Fibroblast of skin of right biceps (primary cell): ENCODE measurements at places on chromosomes 12 and 14.

DNA sequence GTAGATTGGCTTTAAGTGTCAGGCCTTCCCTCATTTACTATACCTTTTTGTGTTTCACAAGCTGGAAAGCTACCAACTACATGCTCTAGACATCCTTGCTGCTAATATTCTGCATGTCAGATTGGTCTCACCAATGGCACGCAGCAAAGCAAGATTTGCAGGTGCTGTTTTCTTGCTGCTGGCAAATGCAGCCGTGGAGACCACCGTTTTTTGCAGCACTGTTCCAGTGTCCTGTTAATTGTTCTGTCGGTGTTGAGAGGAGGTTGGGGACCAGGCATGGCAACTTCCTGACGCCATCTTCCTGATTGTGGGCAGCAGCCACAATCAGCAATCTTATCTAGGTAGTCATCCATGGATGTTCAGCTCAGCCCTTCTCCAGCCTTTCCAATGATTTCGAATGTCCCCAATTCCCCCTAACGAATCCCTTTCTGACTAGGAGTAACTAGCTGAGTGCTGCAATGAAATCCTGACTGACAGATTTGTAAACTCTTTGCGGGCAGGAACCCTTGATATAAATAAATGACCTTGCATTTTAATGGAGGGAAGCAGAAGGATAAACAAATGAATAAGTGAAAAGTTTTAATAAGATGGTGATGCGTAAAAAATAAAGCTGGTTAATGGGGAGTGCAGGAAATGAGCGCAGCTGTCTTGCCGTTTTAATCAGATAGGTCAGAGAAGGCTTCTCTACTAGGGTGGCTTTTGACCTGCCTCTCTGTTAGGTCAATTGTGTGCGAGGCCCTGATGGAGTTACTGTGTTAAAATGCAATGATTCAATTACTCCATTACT is 574 bp upstream of the CRADD start:
- DNase-seq = no peak

DNA sequence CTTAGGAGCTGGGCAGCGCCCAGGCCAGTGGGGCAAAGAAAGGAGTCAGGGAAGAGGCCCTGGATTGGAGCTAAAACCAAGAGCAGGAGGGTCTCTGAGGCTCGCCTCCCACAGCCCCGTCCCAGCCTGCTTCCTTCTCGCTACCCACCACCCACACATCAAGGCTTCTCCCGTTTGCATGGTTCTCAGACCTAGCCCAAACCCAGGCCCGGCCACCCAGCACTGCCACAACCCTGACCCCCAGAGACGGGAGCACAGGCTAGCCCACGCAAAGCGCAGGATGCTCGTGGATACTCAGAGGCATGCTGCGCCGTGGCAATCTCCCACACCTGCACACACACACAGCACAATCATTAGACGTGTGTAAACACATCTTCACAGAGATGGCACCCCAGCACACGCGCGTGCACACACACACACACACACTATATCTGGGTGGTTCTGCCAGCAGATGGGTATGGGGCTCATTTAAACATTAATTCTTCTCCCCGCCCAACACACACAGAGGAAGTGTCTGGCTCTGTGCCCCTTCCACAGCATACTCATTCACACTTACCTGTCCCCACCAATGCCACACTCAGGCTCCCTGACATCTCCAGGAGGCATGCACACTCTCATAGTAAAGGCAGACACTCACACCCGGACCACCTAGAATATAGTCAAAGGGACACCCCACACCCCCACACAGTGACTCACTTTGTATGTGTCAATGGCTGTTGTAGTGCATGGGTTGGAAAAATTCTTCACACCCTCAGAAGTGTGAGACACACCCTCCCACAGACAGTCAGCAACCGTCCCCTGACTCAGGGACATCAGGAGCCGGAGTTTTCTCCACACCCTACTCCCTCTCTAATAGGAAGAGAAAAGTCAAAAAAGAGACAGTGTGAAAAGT is 1.1 kb downstream of the CARMIL3 start:
- no peak for DNase-seq

DNA sequence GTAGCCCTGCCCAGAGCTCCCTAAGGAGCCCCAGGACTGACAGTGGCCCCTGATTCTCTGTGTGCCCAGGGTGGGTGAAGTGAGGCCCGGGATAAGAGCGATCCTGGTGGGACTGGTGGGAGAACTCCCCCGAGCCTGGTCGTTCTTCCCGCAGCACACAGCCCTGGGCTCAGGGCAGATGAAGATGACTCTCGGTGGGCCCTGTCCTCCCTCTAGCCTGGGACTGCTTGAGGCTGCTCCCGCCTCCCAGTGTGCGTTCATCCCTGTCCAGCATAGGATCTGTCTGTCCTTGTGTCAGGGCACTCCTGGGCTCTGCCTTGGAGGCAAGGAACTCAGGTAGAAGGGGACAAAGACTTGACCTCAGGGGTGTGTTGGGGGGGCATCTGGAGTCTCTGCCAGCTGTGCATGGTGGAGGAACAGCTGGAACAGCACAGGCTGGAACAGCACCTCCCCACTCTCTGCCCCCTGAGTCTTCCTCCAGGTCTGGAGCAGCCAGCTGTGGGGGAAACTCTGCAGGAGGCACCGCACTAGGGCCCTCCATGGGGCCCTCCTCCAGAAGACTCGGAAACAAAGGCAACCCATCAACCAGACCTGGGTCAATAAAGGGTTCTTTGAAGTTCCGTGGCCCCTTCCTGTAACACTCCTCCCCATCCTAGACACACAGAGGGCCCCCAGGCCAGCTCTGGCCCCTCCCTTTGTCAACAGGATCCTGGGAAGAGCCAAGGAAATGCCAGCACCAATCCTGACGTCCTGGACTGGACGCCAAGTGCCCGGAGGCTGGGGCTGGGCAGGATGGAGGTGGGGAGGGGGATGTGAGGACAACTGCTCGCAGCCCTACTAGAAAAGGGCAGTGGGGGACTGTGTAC is 15.9 kb downstream of the FAIM2 start:
- DNase-seq = no peak

DNA sequence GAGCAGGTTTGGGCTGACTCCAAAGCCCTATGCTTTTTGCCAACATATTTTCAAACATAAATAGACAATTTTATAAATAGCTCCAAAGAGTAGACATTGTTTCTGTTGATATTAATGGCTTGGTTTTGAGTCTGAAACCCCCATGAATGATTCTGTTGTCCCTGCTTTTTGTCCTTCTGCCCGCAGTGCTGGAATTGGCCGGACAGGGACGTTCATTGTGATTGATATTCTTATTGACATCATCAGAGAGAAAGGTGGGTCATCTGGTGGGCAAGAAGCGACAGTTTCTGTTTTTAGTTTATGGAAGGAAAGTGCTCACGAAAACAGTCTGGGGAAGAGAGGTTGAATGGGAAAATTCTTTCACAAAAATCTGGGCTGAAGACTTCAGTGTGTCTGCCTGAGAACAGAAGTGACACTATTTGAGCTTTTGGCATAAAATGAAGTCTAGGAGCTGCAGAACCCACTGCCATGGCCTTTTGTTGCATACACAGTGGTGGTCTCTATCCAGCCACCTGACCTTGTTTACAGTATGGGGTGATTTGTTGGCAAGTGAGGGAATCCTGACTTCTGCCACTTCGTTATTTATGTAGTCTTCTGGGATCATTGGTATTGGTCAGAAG is 69.6 kb downstream of the PTPN11 start:
- DNase-seq = no peak

DNA sequence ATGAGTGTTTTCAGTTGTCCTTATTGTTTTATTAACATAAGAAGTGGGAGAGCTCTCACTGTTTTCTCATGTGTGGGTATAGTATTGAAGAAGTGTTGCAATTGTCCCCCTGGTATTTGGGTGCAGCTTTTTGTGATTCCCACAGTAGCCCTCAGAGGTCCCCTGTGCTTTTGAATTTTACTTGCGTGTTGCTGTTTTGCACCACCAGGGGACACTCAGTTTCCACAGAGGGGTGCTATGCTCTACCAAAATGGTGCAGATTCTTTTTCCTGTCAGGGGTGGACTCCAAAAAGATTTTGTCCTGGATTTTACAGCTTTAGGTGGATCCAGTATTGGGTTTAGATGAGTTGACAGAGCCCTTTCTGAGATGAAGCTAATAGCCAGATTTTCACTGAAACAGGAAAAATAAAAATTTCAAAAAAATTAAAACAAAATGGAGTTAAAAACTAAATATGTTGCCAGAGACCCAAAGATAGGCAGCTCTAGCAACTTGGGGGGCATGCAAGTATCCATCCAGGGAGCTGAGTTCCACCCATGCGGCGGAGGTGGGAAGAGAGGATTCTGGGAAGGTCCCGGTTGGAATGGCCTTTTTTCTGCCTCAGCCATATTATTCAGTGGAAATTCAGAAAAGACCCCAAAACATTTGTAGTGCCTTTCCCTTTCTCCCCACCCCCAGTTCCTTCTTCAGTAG is 50.2 kb downstream of the TTLL5 start:
- DNase-seq = peak; percentile 74

DNA sequence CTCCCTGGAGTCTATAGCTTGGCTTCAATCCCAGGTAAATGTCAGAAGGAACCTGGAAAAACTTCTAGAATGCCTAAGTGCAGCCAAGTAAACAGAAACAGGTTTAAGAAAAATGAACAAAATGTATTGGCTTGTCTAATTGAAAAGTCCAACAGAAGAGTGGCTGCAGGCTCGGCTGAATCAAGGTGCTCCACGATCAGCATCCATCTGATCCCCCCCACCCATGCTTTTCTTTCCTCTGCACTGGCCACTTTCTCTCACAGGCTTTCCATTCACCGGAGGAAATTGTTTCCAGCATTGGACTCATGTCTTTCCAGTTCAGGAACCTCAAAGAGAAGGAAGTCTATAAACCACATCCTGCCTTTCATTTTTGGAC is 42.0 kb upstream of the C14orf180 start:
- DNase-seq = no peak

DNA sequence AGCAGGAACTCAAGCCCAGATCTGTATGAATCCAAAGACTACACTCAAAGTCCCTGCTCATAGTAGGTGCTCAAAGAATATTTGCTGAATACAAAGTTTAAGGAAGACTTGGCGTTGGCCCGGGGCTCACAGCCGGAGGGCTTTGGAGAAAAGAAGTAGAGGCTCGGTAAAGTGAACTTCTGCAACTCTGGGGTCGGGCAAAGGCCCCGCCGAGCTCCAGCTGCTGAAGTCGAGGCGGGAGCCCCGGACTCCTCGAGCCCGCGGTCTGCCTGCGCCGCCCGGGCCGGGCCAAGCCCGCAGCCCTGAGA is 335 bp downstream of the GCN1 start:
- no peak for DNase-seq

- DNase-seq = peak; percentile 18
These were observed 406.0 kb downstream of the PRKD1 start for GRCh38 chr14:29521526-29522137.

DNA sequence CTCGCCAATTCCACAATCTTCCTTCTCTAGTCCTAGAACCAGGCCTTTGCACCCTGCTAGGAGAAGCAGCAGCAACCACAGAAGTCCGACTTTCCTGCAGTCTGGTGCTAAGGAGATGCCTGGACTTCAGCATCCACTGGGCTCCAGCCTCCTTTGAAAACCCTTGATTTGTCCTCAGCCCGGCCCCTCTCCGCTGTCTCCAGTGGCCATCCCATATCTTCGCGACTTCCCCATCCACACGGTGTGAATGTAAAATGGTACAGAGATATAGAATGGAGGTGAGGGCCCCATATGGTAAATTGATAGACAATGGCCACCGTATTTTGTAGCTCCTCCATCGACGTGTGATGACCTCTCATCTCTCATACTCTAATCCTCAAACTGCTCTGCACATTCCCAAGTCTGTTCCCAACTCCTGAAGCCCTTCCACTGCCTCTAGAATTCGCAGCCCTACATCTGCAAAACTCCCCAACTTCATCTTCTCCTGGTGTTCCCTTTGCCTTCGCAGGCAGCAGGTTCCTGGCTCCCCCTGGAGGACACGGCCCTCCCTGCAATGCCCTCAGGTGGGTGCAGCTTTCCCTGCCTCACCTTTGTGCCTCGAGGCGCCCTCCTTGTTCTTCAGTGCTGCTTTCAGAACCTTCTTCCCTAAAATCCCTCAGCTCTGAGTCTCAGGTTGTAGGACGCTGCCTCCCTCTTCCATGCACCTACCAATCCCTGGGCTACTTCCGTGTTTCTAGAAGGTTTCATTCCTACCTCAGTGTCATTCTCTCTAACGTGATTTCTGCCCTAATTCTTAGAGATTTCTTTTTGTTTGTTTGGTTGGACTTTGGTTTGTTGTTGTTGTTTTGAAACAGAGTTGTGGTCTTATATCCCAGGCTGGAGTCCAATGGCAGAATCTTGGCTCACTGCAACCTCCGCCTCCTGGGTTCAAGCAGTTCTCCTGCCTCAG is 36.7 kb downstream of the TMBIM6 start:
- peak; percentile 27 for DNase-seq

DNA sequence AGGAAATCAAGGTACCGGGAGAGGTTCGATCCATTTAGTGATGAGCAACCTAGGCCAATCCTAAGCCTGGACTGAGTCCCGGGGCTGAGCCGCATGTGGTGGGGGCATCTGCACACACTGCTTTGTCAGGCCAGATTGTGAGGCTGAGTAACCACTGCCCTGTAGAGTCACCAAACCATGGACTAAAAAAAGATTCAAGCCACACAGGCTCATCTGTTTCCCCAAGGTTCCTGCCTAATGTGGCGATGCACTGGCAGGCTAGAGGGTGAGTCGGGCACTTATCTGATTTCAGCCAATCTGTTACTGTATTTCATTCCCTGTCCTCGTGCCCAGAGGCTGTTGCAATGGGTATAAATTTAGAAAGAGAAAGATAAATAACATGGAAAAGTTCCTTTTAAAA is 140.8 kb downstream of the TTC7B start:
- peak; percentile 60 for DNase-seq

- no peak for DNase-seq
These were observed 30.6 kb downstream of the CLECL1 start for GRCh38 chr12:9702255-9702654.

DNA sequence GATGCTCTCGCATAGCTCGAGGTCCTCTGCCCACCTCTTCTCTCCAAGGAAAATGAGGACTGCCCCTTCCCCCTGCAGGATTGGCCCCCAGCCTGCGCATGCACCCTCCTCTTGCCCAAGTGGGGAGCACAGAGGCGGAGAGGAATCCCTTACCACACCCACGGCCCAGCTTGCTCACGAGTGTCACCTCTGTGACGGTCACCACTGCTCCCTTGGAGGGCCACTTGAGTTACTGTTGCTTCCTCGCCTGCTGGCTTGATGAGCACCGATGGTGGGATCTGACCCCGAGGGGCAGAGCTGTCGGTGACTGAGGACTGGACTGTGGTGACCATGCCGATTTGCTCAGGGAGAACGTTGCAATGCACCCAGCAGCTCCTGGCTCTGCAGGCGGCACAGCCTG is 41.7 kb downstream of the FOXN4 start:
- DNase-seq = no peak

DNA sequence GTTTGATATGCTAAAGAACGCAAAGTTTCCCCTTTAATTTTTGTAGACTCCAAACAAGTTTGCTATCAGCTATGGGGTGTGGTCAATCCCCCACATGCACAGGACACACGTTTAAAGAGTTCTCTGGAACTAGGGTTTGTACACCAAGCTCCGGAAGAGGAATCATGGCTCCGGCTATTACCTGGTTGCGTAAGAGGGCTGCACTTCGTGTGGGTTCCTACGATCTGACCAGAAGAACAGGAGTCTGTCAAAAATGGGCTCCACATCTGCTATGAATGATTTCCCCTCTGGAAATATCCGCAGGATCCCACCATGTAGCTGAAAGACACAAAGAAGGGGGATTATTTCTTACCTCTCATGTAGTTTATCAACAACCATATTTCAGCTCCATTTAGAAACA is 22.0 kb downstream of the EGLN3 start:
- DNase-seq = no peak

- DNase-seq = no peak
These were observed 9.8 kb downstream of the FIGNL2 start for GRCh38 chr12:51838762-51839161.

GRCh38 chr14:100067971-100068959 is 3.0 kb downstream of the EVL start:
- peak; percentile 42 for DNase-seq
